ENCODE measurements at places on chromosomes 2 and 18.

DNA sequence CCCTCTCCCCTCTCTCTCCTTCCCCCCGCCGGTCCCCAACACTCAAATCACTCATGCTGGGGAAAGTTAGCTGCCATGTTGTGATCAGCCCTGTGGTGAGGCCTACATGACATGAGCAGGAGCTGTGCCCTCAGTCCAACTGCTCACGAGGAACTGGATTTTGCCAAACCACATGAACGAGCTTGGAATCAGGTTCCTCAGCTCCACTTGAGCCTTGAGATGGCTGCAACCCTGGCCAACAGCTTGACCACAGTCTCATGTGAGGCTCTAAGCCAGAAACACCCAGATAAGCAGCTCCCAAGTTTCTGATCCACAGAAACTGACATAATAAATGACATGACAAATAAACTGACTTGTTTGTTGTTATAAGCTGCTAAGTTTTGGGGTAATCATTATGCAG is 38.4 kb downstream of the ARL4C start:
- DNase-seq = no peak

- no peak for DNase-seq
These were observed 656.8 kb downstream of the BCL11A start for GRCh38 chr2:59896499-59897245.

- DNase-seq = no peak
These were observed 161.2 kb downstream of the PLEKHA3 start for GRCh38 chr2:178641498-178641897.

DNA sequence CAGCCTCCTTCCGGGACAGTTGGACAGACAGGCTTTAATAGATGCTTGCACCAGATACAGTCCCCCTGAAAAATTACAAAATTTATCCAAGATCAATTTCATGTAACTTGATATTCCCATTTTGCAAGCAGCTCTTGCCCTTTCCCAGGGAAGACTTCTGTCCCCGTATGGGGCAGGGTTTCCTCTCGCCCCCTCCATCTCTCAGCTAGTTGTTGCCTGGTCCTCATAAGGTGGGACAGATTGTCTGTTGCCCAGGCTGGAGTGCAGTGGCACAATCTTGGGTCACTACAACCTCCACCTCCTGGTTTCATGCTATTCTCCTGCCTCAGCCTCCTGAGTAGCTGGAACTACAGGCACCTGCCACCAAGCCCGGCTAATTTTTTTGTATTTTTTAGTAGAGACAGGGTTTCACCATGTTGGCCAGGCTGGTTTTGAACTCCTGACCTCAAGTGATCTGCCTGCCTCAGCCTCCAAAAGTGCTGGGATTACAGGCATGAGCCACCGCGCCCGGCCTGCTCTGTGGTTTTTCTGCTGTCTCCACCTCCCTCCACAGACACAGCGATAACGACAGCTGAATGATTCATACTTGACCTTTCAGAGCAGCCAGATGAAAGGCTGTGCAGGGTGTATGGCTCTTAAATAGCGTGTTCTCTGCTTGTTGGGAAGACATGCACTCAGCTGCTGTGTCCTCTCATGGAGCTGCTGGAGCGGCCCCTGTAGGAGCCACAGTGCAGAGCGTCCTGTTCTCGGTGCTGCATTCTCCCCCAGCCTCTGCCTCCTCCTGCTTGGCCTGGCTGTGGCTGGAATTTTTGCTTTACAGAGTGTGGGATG is 61.4 kb downstream of the TTC39C start:
- DNase-seq = no peak

GRCh38 chr2:73402386-73403103 is 16.9 kb downstream of the ALMS1 start:
- DNase-seq = no peak

DNA sequence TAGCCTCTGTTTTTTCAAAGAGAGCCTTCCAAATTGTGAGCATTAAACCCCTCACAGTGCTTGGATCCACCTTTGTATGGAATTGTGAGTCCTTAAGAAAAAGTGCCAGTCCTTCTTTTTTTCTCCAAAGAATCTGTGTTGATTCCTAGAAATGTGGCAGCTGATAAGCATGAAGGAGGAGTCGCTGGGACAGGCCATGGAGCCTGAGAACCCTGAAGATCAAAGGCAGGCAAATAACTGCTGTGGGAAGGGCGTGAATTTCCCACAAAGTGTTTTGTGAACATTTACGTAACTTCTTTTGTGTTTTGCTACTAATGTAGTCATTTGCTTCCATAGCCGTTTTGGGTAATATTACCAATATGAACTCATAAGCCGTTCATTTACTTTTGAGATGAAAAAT is 27.7 kb upstream of the CHMP1B start:
- DNase-seq = no peak

All from DMS79 (cell line).